ENCODE measurements at places on chromosomes 1 and 21.
A peak's percentile ranks its signal among the peaks of the same experiment; 100 is the strongest.

DNA sequence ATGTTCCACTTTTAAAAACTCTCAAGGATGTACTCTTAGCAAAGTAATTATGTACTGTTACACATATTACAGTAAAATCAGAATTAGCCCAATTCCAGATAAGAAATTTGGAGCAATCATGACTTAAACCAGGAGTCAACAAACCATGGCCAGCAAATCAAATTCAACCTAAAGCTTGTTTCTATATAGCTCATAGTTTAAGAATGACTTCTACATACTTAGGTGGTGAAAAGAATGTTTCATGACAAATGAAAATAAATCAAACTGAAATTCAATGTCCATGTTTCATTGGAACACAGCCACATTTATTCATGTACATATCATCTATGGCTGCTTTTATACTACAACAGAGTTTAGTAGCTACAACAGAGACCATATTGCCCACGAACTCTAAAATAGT, 35.1 kb downstream of the FRRS1 start:
- DNase-seq = no peak

- DNase-seq = no peak
Measured at GRCh38 chr1:177287994-177288393, 117.2 kb downstream of the BRINP2 start.

DNA sequence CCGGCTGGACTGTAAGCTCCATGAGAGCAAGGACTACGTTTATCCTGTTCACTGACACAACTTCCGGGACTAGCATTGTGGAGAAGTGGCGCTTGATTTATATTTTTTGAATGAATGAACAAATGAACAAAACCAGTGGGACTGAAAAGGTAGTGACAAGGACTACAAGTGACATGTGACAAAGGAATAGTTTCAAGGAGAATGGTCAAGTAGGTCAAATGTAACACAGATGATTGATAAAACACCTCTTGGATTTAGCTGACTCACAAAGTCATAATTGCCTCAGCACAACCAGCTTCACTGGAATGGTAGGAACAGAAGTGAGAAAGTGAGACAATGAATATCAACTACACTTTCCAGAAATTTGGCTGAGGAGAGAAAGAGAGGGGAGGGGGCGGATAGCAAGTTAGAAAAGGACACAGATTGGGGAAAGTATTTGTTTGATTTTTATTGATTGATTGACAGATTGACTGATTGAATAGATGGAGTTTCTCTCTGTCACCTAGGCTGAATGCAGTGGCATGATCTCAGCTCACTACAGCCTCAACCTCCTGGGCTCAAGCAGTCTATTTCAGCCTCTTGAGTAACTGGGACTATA, 14.2 kb downstream of the MTF1 start:
- DNase-seq = no peak

DNA sequence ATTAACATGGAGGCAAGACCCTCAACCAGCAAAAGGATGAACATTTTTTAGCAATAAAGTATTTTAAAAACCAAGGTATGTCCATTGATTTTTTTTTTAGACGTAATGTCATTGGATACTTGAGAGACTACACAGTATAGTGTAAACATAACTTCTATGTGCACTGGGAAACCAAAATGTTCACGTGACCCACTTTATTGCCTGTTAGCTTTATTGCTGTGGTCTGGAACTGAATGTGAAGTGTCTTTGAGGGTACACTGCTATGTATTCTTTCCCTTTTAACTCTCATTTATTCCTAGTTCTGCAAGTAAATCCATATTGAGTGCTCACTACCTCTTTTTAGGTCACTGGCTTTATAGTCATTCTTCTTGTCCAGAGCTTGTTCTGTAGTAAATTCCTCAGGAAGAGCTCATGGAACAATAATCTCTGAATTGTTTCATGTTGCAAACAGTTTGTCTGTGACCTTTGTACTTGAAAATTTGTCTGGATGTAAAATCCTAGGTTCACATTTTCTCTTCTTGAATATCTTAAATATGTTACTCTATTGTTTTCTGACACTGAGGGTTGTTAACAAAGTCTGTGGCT, 20.6 kb downstream of the ABCD3 start:
- no peak for DNase-seq

DNA sequence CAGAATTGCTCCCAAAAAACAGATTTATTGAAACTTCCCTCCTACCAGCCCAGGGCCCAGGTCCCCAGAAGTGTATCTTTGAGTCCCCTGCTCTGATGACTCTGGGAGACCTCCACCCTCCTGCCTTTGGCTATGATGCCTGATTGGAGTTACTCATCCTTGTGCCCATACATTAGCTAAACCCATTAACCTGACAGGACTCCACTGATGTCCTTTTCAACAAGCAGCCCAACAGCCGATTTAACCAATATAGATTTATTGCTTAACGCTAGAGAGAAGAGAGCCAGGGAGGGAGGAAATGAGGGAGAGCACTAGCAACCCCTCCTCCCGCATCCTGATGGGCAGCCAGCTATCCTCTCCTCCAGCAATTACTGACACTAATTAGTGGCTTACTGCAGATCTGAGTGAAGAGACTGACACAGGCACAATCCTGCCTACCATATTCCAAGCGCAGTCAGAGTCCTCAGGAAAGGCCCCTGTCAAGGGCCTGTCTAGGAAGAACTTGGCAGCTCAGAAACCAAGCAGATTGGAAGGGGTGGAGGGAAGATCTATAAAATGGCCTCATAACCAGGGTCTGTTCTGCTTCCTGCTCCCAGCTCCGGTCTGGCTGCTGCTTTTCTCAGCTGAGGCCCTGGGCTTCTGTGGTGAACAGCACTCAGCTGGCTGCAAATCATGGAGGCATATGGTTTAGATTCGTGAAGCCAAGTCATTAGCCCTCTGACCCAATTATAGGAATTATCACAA, 484.5 kb upstream of the DAB1 start:
- DNase-seq = no peak

- DNase-seq = peak; percentile 21
Measured at GRCh38 chr21:15057285-15057684, 7.5 kb downstream of the NRIP1 start.

DNA sequence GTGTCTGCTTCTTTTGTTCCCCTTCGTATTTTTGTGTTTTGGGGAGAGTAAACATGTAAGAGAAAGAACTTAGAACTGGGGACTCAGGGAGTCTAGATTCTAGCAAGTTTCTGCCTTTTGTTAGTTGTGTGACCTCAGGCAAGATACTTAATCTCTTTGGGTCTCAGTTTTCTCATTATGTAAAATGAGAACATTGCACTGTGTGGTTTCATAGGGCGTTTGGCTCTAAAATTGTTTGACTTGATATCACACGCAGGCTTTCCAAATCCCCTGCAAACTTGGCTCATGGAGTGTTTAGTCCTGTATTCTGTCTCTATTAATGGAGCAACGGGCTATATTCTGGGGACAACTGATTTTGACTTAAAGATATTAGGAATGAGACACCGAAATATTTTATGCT, 57.7 kb downstream of the NTNG1 start:
- DNase-seq = no peak

GRCh38 chr1:39673215-39673614, 1.3 kb upstream of the NT5C1A start:
- no peak for DNase-seq

DNA sequence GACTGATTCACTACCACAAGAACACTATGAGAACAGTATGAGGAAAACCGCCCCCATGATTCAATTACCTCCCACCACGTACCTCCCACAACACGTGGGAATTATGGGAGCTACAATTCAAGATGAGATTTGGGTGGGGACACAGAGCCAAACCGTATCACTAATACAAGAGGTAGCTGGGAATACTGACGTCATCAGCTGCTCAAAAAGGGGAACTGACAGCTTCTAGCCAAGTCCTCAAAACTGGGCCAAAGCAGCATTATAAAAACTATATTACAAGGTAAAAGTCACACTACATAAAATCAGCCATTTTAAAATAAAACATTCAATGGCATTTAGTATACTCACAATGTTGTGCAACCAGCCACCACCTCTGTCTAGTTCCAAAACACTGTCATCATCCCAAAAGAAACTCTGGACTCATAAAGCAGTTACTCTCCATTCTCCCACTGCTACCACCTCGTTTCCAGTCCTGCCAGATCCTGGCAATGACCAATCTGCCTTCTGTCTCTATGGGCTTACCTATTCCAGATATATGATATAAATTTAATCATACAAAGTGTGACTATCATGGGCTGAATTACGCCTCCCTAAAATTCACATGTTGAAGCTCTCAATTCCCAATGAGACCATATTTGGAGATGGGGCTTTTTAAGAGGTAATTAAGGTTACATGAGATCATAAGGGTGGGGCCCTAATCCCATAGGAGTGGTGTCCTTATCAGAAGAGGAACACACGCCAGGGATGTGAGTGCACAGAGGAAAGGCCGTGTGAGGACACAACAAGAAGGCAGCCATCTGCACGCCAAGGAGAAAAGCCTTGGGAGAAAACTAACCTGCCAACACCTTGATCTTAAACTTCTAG, 192.1 kb downstream of the SETD4 start:
- DNase-seq = no peak

DNA sequence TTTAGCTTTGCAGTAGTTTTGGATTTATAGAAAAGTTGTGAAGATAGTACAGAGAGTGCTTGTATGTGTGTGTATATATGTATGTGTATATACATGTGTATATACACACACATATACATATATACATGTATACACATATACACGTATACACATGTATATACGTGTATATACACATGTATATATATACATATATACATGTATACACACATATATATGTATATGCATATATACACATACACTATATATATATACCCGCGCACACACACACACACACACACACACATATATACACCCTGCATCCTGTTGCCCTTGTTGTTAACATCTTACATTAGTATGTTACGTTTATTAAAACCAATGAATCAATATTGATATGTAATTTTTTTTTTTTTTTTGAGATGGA, 24.3 kb downstream of the RPRD2 start:
- DNase-seq = no peak

- no peak for DNase-seq
Measured at GRCh38 chr1:5729636-5730145, 262.5 kb downstream of the NPHP4 start.

GRCh38 chr1:14944471-14944985, 209.0 kb upstream of the TMEM51 start:
- no peak for DNase-seq

GRCh38 chr1:26856604-26857469, 6.1 kb upstream of the SFN start:
- DNase-seq = no peak

DNA sequence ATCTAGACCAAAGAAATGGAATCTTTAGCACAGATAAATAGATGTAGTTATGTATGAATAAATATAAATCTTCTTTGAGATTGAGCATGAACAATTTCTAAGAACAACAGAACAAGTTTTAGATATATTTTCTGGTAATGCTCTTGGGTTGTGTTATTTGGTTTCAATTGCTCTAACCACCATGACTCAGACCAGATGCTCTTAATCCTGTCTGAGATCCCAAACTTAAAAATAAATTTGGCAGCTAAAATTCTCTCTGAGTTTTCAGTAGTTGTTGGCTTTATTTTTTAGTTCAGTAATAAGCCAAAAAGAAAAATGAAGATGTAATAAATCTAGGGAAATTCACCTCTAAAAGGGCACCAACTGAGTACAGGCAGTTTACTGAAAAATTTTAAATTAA, 1693.4 kb downstream of the NCAM2 start:
- DNase-seq = no peak

GRCh38 chr1:56533621-56534020, 45.7 kb downstream of the PLPP3 start:
- DNase-seq = no peak

GRCh38 chr1:172547071-172547470, 14.1 kb downstream of the SUCO start:
- no peak for DNase-seq

DNA sequence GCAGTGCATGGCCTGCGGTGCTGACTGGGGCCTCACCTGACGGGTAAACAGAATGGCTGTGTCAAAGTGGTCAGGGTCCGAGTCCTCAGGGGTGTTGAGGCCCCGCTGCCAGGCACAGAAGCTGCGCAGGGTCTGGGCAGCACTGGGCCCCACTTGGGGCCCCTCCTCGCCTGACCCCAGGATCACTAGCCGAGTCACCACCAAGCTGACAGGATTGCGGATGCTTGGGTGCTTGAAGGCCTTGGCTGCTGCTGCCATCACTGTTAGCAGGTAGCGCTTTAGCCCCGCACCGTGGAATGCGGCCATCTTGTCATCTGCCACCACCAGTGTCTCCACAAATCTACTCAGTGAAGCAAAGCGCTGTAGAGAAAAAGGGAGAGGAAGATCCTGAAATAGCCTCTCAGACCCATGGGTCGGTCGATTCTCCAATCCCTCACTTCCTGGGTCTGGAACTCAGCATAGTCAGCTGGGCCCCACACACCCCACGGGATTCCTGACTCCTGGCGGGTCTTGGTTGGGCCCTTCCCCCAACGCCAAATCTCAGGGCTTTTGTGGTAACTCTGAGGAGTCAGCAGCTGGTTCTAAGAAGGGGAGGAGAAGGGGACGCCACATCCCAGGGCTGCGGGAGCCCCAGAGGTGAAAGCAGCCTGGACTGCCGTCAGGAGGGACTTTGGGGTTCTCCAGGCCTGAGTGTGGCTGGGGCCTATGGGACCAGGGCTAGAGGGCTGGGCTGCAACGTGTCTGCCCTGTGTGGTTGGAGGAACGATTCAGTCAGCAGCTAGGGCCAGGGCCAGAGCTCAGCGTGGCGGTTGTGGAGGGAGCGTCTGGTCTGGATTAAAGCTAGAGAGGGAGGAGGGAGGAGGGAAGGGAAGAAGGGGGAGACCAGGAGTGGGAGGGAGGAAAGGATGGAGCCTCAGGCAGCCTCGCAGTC, 2.1 kb downstream of the ADAMTS4 start:
- no peak for DNase-seq

DNA sequence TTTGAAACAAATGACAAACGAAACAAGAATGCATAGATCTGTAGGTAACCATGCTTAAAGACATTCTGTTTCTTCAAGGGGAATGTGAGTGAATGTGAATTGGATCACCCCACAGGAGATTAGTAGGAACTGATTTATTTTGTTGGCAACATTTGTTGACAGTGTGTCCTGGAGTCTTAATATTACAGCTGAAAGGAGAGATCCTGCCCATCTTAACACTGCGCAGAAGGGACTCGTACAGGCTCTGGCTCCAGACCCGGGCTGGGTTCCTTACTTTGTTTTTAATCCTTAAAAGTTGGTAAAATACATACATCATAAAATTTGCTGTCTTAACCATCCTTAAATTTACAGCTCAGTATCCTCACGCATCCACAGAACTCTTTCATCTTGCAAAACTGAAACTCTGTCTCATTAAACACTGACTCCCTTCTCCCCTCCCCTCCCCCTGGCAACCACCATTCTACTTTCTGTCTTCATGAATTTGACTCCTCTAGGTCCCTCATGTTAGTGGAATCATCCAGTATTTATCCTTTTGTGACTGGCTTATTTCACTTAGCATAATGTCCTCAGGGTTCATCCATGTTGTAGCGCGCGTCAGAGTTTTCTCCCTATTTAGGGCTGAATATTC, 74.1 kb downstream of the GALNT2 start:
- DNase-seq = no peak

All from CD4-positive, alpha-beta T cell treated with Interleukin-17A for 4 hours (primary cell).